ENCODE measurements at places on chromosomes 5 and 9. TPM values are rescaled to one million over a fixed set of nuclear protein-coding genes. Genes with fewer than 3 reads are reported as not detected.

NHP2 gene
- 101 TPM for total RNA-seq

TAF11L3 gene
- total RNA-seq, result not detected

TMEFF1 gene
- not detected for total RNA-seq

MEF2C gene
- total RNA-seq, result 0.03 TPM

SYK gene
- not detected for total RNA-seq

DNM1 gene
- 0.30 TPM for total RNA-seq

ADAMTS12 gene
- not detected for total RNA-seq

NFIB gene
- not detected for total RNA-seq

SLC24A2 gene
- not detected for total RNA-seq

XPA gene
- 12.4 TPM for total RNA-seq

INSL4 gene
- not detected for total RNA-seq

FABP6 gene
- total RNA-seq, result not detected

GABRB2 gene
- not detected for total RNA-seq

CEL gene
- total RNA-seq, result 1.4 TPM

GDNF gene
- total RNA-seq, result not detected

PCDHA12 gene
- total RNA-seq, result not detected

GALNT12 gene
- total RNA-seq, result 2.2 TPM

IFNA5 gene
- total RNA-seq, result not detected

CBY3 gene
- total RNA-seq, result 0.68 TPM

TRMO gene
- 27.4 TPM for total RNA-seq

ADAMTSL1 gene
- total RNA-seq, result not detected

GABRG2 gene
- not detected for total RNA-seq

PNPLA7 gene
- 4.5 TPM for total RNA-seq

CTSL gene
- total RNA-seq, result 12.1 TPM

CDO1 gene
- 0.50 TPM for total RNA-seq

VLDLR gene
- total RNA-seq, result 17.5 TPM

F2RL1 gene
- 0.78 TPM for total RNA-seq

BARHL1 gene
- total RNA-seq, result not detected

ZNF608 gene
- not detected for total RNA-seq

CD274 gene
- total RNA-seq, result 12.4 TPM

TAF11L12 gene
- not detected for total RNA-seq

SOWAHA gene
- total RNA-seq, result not detected

TJP2 gene
- 37.2 TPM for total RNA-seq

ADAMTS13 gene
- 2.4 TPM for total RNA-seq

CAMK4 gene
- 59.5 TPM for total RNA-seq

SLC1A1 gene
- 0.23 TPM for total RNA-seq

PCDHA1 gene
- not detected for total RNA-seq

CDH9 gene
- not detected for total RNA-seq

LCN2 gene
- not detected for total RNA-seq

SIT1 gene
- total RNA-seq, result 214 TPM

IRX2 gene
- not detected for total RNA-seq

OR2V2 gene
- not detected for total RNA-seq

C5orf58 gene
- total RNA-seq, result not detected

GMCL2 gene
- not detected for total RNA-seq

RNF183 gene
- 0.40 TPM for total RNA-seq

PCDHGB6 gene
- total RNA-seq, result not detected

PDE8B gene
- 0.05 TPM for total RNA-seq

NTNG2 gene
- total RNA-seq, result 5.9 TPM

CARTPT gene
- not detected for total RNA-seq

CCDC69 gene
- 62.6 TPM for total RNA-seq

PALM2AKAP2 gene
- total RNA-seq, result not detected

BHMT2 gene
- not detected for total RNA-seq

GPR150 gene
- 1.7 TPM for total RNA-seq

PDZD2 gene
- not detected for total RNA-seq
